ENCODE measurements at places on chromosomes 1 and 21.

DNA sequence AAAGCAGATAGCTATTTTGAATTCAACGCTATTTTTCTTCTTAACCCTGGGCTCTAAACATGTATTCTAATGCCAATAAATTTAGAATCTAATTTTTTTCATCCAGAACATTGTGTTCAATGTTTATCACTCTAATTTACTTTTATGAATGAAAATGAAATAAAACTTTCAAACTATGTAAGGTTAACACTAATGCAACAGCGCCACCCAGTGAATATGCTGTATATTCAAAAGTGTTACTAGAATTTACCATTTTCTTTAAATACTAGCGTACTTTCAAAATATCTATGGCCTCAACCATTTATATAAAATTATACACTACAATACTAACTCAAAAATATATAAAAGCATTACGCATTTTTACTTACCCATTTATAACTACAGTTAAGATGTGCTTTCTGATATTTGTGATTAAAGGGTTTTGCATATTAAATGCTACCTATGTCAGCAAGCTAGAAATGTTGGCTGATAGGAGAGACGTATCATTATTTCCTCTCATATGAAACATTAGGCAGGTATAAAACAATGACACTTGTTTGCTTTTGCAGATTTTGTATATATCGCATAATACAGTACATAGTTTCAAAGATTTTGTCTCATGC lies 5.9 kb upstream of the NUF2 start:
- peak; percentile 38 for DNase-seq

DNA sequence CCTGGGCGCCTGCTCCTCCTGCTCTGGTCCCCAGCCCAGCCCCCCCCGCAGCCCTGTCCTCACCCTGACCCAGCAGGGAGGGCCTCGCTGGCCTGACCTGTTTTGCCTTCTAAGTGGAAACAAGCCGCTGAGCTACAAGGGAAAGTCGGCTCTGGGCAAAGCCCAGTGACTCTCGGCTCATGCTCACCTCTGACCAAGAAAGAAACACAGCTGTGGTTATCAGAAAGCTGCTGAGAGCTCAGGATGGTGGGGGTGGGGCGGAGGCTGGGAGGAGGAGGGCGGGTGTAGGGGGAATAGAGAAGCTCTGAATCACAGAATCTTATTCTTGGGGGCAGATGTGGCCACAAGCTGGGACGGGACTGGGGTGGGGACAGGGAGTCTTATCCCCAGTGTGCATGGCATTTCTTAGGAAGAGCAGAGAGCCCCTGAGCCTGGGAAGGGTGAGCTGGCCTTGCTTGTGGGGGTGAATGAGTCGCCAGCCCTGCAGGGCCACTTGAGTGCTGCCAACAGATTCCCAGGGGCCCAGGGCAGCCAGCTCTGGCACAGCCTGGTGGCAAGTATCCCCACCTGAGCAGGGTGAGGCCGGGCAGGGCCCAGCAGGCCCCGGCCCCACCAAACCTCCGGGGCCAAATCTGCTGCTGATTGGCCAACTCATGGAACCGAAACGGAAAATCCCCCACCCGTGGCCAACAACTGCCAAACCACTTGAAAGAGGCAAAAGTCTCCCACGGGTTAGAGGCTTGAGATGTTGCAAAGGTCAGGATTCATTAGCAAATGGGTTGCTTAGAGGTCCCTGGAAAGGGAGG lies 120.6 kb downstream of the SPSB1 start:
- peak; percentile 91 for DNase-seq

GRCh38 chr1:201781437-201781836 lies 47.5 kb upstream of the IPO9 start:
- no peak for DNase-seq

DNA sequence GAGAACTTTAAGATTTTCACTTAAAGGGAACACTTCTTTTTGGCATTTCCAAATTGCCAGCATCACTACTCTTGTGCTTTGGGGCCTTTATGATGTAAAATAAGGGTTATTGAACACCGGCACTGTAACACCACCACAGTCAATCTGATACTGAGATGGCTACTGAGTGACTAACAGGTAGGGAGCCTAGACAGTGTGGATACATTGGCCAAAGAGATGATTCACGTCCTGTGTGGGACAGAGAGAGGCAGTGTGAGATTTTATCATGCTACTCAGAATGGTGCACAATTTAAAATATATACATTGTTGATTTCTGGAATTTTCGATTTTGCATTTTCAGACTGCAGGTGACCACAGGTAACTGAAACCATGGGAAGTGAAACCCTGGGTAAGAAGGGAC lies 261.6 kb downstream of the SPATA17 start:
- DNase-seq = no peak

DNA sequence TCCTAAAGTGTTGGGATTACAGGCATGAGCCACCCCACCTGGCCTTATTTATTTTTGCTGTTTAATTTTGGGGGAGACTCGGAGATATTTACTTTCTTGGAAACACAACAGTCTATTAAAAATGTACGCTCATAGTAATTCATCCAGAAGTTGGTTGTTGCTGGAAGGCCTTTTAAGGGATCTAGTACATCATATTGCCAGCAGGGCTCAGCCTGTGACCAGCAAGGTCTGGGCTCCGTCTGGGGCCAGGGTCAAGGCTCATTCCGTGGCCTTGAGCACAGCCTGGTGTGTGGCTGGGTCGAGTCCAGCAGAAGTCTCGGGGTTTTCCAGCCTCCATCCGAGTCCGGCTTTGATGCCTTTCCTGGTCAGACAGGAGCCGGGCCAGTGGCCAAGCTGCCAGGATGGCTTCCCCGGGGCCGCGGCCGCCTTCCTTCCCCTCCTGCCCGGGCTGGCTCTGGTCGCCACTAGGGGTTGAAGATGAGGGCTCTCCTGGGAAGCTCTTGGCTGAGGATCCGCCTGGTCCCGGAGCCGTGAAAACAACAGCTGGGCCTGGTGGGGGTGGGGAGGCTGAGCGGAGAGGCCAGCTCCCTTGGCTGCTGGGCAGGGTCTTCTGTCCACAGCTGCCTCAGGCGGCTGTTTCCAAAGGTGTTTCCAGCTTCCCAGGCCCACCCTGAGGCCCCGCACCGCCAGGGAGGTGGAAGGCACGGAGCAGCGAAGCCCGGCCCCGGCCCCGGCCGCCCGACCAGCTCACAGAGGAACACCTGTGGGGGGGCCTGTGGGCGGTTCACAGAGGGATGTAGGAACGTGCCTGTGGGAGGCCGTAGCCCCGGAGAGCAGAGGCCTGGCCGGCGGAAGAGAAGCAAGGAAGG lies 5.1 kb upstream of the VWA1 start:
- peak; percentile 40 for DNase-seq

- no peak for DNase-seq
Measured at GRCh38 chr1:82139751-82140468, 339.2 kb downstream of the ADGRL2 start.

- DNase-seq = no peak
Measured at GRCh38 chr1:166307261-166308188, 140.7 kb upstream of the FAM78B start.

DNA sequence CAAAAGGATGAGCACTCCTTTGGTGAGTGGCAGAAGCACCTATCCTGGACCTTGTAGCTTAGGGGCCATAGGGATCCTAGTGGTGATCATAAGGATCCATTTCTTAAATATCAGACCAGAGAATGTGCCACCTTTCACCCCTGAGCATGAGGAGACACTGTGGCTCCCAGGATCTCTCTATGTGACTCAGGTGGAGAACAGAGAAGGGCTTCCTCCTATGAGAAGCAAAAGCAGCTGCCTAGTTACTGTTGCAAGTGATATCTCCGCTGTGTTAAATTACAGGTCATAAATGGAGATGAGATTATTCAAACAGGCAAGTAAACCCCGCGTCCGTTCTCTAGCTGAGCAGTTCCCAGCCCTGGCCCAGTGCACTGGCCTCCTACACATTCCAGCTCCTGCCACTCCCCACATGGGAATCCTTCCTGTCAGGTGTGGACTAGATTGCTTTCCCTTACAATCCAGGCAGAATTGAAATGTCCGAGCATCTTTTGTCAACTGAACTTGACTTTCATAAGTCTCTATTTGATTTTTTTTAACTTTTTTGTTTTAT lies 26.3 kb downstream of the CLEC20A start:
- no peak for DNase-seq

DNA sequence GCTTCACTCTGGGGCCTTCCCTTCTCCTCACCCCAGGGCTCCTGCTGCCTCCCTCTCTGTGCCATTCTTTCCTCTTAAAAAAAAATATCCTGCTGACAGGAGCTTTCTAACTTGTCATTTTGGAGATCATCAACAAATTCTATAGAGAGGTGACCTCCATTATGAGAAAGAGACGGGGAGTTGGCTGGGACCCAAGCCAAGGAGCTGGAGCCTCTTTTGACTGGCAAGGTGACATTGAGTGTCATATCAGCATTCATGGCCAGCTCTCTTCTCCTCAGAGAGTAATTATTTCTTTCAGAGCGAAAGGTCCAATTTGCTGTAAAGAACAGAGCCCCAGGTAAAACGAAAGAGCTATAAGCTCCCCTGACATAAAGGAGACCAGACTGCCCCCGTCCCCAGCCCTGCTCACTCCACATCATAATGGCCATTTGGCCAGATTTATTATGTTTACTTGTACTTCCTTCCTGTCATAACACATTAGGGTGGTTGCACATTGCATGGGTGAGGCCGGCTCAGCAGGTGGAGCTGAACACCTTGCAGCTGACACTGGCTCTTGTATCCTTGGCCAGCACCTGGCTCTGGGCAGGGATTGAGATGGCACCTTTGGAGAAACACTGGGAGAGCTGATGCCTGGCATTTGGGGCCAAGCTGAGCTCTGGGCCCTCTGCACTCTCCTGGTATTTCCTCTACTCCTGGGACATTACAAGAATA lies 404.0 kb upstream of the VAMP3 start:
- no peak for DNase-seq

GRCh38 chr1:112666946-112667345 lies 7.5 kb upstream of the MOV10 start:
- DNase-seq = no peak

DNA sequence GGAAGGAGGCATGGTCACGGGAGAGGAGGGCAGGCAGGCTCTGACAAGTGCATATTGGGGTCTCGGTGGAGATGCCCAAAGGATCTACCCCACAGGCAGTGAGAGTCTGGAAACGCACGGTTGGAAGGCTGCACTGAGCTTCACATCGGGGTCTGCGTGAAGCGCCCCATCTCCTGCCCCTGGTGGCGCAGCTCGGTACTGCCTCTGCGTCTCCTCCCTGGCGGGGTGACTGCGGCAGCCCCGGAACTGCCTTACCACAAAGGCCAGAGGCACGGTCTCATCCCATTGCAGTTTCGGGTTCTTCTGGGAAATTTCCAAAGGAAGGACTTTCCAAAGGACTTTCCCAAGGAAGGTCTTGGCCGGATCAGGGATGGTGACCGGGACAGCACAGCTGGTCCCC lies 69.2 kb upstream of the AJAP1 start:
- no peak for DNase-seq

GRCh38 chr1:30505853-30506252 lies 217.5 kb downstream of the MATN1 start:
- no peak for DNase-seq

DNA sequence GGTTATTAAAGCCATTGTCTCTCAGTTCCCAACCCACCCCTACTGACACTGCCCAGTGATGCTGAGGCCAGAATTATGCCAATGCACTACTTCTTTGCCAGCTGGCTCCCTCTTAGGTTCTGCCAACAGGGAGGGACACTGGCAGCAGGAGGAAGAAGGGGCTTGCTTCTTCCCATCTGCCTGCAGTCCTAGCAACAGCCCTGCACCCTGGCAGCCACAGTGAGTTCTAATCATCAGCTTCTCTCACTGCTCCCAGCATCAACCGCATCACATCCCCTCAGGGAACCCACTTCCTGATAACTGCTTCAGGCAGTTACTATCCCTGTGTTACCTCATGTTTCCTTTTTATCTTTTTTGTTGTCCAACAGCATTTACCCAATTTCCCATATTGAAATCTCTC lies 86.2 kb downstream of the UBR4 start:
- DNase-seq = no peak

- no peak for DNase-seq
Measured at GRCh38 chr1:181701891-181702290, 218.6 kb downstream of the CACNA1E start.

- DNase-seq = no peak
Measured at GRCh38 chr1:111593403-111594305, 25.9 kb upstream of the RAP1A start.

DNA sequence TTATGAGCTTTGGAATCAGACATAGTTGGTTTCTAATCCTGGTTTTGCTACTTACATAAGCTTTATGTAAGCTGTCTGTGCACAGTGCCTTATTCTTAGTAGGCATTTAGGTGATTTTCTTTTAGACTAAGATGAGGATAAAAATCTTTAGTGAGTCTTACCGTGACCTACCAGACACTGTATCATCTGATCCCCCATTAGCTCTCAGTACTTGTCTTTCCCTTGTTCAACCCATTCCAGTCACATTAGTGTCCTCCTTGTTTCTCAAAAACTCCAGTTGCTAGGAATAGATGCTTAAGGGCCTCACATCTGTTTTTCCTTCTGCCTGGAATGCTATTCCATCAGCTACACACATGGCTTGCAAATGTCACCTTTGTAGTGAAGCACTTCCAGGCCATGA lies 18.8 kb downstream of the PPP1R12B start:
- DNase-seq = no peak

DNA sequence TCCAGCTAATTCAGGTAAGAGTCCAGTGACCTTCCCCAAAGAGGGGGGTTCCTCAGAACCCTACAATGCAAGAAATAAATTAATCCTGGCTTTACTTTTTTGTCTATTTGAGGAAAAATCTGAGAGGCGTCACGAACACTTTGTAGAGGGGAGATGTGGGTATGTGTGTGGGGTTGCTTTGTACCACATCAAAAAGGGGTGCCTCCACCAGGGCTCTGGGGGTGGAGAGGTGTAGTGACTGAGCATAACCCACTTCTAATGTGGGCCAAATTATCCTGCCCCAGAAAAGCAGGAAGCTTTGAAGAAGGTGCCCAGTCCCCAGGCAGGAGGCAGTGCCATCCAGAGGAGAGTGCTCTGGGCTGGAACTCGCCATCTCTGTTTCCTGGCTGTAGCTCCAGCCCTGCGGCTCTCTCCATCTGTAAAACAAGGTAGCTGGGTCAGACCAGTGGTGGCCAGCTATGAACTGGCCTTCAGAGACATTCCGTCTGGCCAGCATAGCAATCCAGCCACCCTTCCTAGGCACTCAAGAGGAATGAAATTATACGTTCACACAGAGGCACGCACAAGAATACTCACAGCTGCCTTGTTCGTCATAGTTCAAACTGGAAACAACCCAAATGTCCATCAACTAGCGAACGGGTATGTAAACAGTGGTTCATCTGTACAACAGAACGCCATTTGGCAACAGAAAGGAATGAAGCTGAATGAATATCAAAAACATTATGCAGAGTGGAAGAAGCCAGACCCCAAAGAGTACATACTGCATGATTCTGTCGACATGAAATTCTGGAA lies 45.4 kb upstream of the TNFRSF1B start:
- DNase-seq = peak; percentile 19

DNA sequence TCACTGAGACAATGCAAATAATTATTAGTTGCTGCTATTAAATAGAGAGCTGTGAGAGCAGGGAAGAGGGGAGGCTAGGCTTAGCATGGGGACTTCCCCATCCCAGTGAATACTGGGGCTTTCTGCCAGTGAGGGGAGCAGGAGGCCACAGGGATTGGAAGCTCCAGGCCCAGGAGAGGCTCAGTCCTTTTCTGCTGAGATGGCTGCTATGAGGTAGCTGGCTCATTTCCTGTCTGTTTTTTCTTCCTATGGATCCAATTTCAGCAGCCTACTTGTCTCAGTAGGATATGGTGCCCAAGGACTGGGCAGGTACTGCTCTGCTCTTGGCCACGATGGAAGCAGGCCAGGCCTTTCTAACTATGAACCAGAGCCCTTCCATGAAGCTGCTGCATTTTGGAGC lies 10.0 kb downstream of the STMN1 start:
- no peak for DNase-seq

GRCh38 chr1:3453203-3453761 lies 1.2 kb upstream of the ARHGEF16 start:
- DNase-seq = no peak

GRCh38 chr21:17613242-17613676 lies 558 bp upstream of the BTG3 start:
- DNase-seq = no peak
